Adipocyte (in vitro differentiated cells): ENCODE measurements at places on chromosomes 13 and 19.

DNA sequence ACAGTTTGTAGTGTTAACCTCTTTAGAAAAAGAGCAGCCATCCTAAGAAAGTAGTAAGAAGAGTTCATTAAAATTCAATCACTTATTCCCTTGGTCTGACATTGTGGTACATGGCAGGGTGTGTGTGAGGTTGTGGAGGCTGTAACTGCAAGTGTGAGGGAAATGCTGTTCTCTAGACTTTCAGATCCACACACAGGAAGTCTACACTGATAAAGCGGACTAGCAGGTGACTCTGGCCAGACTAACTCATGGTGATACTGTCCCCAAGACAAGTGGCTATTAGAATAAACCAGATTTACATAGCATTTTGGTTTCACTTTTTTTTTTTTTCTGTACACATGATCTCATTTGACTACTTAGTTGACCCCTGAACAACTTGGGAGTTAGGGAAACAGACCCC, 10.0 kb downstream of the MTIF3 start:
- no peak for DNase-seq

- DNase-seq, result peak; percentile 99
Observed at GRCh38 chr19:40444000-40444824, at the start of gene SERTAD3. SERTAD3 (minus strand) TSS chr19:40444335; CDS start chr19:40442080, 2,255 bp downstream.

DNA sequence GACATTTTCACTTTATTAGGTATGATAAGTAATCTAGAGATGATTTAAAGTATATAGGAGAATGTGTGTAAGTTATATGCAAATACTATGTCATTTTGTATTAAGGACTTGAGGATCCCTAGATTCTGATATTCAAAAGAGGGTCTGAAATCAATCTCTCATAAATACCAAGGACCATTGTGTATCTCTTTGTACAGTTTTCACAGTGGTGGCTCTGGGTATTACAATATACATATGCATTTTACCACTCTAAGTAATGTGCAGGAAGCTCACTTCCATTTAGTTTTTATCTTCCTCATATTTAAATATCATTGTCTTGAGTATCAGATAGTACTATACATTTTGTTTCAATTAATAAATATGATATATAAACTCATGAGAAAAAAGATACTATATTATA, 862.6 kb upstream of the PCDH20 start:
- no peak for DNase-seq

- peak; percentile 53 for DNase-seq
Observed at GRCh38 chr19:925087-925525, 729 bp upstream of the ARID3A start.

DNA sequence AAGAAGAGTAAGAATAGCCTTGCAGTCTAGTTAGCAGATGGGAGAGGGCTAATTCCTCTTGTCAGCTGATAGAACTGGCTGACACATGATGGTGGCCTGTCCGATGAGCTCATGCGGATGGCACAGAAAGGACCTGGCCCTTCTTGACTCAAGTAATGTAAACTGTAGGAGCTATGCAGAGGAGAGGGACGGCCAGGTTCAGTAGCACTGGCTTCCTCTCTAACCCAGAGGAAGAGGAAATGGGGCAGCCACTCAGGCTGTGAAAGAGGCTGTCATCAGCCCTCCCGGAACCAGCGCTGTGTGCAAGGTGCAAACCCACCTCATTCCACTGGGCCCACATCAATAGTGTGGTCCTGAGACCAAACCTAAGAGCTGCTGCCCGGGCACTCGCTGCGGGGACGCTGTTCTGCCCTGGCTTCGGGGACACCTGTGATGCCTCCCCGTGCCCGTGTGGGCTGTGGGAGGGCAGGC, 30.8 kb upstream of the USE1 start:
- no peak for DNase-seq

GRCh38 chr19:27657271-27658051, 1555.5 kb downstream of the UQCRFS1 start:
- no peak for DNase-seq

GRCh38 chr19:48239582-48240141, 16.1 kb downstream of the CARD8 start:
- no peak for DNase-seq
